ENCODE measurements at places on chromosomes 2 and 18.

- DNase-seq = no peak
Measured at GRCh38 chr2:135311962-135312361, 219.1 kb downstream of the ZRANB3 start.

DNA sequence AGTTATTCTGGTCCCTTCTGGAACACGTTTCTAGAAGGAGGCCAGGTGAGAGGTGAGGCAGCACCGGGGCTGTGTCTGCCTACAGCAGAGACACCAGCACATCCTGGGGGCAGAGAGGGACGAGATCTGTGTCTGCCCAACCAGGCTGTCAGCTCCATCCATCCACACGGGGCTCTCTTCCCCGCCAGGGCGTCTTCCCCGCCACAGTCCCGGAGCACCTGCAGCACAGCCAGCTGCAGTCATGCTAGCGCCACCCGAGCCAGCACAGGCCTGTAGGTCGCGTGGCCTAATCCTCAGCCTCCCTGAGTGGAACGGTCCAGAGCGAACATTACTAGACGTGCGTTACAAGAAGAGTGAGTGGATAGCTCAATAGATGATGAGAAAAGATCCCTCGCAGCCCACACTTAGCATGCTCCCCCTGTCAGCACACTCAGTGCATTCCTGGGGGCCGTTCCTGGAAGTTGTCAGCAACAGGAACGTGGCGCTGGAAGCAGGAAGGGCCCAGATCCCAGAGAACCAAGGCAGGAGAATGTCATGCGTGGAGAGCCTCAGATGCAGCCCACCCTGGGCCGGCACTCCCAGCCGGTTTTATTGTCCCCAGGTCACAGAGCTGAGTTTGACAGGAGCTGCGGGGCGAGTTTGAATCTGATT is 179.0 kb downstream of the TWIST2 start:
- DNase-seq = no peak

- no peak for DNase-seq
Measured at GRCh38 chr2:17270894-17271293, 247.3 kb downstream of the RAD51AP2 start.

DNA sequence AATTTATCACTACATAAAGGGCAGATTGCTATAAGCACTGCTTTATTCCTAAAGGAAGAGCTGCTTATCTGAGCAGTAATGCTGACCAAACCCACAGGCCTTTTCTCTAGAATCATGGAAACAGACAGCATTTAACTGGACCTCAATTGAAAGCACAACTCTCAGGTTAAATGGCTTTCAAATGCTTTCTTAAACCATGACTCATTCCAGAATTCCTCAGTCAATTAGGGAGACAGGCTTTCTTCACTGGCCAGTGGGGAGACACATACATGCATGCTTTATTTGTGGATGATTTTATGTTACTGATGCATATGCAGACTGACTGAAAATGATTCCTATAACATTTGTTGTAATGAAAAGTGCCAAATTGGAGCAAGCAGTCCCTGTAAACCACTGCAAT is 114.6 kb downstream of the ACVR1 start:
- no peak for DNase-seq

DNA sequence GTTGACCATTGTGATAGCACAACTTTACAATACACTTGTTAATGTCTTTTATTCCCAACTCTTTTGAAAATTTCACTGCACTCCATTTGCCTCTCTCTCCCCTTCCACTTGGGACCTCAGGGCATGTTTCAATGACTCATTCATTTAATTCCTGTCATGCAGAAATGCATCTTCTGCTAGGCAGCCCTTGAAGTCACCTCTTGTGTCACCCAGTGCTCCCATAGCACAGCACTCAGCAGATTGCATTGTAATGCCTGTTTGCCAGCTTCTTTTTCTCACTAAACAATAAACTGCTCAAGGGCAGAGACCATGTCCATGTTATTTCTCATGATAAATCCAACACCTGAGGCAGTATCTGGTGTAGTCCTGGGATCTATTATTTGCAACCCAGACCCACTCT is 85.9 kb upstream of the ACSL3 start:
- peak; percentile 84 for DNase-seq

GRCh38 chr2:181235683-181236459 is 221.3 kb upstream of the ITGA4 start:
- no peak for DNase-seq

DNA sequence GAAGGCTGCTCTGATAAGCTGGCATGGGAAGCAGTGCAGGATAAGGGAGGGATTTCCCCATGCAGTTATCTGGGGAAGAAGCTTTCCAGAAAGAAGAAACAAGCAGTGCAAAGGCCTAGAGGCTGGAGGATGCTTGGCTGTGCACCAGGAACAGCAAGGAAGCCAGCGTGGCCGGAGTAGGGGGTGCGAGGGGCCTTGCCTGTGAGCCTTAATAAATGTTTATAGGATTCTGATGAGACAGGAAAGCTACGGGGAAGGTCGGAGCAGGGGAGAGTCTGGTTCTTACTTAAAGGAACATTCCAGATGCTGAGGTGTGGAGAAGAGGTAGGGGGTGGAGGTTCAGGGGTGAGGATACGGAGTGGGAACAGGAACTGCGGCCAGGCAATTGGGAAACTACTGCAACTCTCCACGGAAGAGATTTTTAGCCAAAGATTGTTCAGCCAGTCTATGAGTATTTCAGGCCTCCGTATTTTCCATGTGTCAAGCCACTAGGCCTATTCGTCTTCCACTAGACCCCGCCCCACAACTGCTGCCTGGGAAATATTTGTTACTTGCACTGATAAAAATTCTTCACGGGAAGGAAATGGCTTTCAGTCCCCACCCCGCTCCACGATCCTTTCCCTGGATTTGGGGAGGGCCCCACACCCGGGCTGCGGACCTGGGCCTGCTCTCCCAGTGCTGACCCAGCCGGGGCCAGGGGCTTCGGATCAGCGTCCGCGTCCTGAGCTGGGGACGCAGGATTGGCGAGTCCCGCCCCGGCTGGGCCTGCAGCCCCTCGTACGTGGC is 516 bp downstream of the EIF2AK2 start:
- peak; percentile 59 for DNase-seq

DNA sequence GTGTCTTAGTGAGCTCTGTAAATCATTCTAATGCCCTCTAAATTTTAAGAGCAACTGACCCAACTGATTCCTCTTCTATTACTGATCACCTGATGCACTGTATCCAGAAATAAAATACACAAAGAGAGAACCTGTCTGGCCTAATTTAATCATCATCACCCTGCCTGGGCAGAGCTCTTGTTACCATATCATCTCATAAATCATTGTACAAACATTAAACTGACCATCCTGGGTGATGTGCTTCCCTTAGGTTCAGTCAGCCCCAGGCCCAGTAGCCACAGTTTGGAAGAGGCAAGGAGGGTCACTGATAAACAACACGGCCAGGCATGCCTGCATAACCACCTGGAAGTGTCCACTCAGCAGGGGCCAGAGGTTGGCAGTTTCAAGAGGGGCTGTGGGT is 22.7 kb upstream of the ACMSD start:
- DNase-seq = no peak

- peak; percentile 61 for DNase-seq
Measured at GRCh38 chr2:175414882-175415487, 233.5 kb upstream of the ATP5MC3 start.

GRCh38 chr2:84450288-84451227 is 8.5 kb downstream of the SUCLG1 start:
- no peak for DNase-seq
